ENCODE measurements at places on chromosomes 3 and 15.

GRCh38 chr3:98843266-98843959 is 58.1 kb downstream of the DCBLD2 start:
- DNase-seq: no peak

DNA sequence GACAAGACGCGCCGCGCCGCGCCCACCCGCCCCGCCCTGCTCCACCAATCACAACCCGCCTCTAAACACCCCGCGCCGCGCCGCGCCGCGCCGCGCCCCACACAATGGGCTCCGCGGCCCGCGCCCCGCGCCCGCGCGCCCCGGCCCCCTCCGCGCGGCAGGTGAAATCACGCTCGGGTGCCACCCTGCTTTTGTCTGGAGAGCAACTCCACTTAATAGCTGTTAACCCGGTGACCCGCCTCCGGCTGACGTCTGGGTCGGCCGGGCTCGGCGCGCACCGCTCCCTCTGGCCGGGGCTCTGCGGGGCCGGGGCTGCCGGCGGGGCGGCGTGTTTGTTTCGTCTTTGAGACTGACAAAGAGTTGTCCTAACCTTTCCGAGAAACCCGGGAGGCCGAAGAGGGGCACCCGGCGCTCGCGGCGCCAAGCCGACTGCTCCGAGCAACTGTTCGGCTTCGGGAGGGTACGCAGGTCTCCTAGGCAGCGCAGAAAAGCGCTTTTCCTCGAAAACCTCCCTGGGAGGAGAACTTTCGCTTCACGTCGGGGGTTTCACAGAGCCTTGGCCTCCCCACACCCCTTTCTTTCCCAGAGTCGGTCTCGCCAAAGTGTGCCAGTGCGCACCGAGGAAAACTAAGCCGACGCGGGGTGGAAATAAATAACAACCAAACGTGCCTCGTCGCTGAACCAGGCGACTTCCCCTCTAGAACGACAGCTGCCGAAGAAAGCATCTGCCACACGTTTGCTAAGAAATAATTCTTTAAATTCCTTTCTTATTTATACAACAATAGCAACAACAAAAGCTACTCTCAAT is 518.4 kb downstream of the FOXP1 start:
- DNase-seq: peak; percentile 75

- DNase-seq: no peak
Observed at GRCh38 chr3:50154476-50154839, 666 bp upstream of the SEMA3F start.

GRCh38 chr3:143455480-143455879 is 335.9 kb downstream of the CHST2 start:
- no peak for DNase-seq

- DNase-seq: no peak
Observed at GRCh38 chr15:71804226-71804625, 6.1 kb upstream of the NR2E3 start.

DNA sequence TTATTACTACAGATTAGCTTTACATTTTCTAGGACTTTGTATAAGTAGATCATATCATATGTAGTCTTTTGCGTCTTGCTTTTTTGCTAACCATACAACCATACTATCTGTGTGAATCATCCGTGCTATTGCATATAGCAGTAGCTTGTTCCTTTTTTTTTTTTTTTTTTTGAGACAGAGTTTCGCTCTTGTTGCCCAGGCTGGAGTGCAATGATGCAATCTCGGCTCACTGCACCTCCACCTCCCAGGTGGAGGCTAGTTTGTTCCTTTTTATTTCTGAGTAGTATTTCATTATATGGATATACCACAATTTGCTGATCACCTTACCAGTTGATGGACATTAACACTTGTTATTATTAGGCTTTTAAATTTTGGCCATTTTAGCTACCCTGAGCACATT is 54.5 kb upstream of the TBL1XR1 start:
- no peak for DNase-seq

GRCh38 chr3:15462451-15462850 is 35.1 kb downstream of the EAF1 start:
- DNase-seq: no peak

GRCh38 chr3:40079847-40080240 is 229.7 kb upstream of the EIF1B start:
- no peak for DNase-seq

- no peak for DNase-seq
Observed at GRCh38 chr3:46380471-46381221, 9.9 kb downstream of the CCR5 start.

GRCh38 chr3:129226374-129226773 is 23.0 kb upstream of the COPG1 start:
- DNase-seq: no peak

DNA sequence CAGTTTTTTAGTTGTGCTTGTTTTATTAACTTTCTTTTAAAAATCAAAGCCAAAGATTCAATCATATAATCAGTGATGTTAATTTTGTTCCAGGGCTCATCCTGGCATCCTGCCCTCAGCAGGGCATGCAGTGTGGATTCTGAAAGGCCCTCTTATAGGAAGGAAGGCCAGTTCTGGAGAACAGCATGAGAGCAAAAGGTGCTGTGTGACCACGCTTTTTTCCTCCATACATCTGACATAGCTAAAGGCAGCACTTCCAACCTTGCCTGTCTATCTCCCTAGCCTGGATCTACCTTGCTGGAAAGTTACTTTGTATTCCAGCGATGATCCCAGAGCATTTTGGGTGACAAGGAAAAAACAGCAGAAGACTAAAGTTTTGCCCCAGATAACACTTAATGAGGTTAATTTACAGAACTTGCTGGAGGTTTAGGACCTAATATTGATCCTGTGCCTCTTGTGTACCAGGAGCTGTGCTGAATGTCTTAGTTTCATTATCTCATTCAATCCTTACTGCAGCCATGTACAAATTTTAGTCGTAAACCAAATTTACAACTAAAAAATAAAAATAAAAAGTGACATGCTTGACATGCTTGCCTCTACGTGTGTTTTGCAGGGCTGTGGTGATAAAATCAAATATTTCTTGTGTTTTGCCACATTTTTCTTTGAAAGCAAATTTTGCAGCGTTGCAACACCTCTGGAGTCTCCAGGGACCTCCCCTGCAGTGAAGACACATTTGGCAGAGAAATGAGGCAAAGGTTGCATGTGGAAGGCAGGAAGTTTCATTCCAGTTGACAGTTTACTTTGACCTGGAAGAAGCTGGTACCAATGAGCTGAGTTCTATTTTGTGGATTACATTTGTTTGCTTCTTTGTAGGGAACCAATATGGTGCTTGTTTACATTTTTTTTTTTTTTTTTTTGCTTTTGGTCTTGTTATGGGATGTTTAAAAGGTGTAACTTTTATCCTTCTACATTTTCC is 13.2 kb downstream of the IL1RAP start:
- DNase-seq: no peak

DNA sequence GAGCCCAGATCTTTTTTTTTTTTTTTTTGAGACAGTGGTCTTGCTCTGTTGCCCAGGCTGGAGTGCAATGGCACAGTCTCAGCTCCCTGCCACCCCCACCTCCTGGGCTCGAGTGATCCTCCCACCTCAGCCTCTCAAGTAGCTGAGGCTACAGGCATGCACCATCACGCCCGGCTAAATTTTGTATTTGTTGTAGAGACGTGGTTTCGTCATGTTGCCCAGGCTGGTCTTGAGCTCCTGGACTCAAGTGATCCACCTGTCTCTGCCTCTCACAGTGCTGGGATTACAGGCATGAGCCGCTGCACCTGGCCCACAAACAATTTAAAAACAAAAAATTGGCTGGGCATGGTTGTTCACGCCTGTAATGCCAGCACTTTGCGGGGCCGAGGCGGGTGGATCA is 22.6 kb upstream of the SLC6A6 start:
- DNase-seq: no peak

GRCh38 chr3:23546181-23546580 is 259.6 kb upstream of the UBE2E1 start:
- DNase-seq: no peak

- no peak for DNase-seq
Observed at GRCh38 chr3:26915208-26915607, 292.6 kb downstream of the LRRC3B start.

GRCh38 chr3:138405486-138405885 is 28.9 kb upstream of the ESYT3 start:
- DNase-seq: no peak

DNA sequence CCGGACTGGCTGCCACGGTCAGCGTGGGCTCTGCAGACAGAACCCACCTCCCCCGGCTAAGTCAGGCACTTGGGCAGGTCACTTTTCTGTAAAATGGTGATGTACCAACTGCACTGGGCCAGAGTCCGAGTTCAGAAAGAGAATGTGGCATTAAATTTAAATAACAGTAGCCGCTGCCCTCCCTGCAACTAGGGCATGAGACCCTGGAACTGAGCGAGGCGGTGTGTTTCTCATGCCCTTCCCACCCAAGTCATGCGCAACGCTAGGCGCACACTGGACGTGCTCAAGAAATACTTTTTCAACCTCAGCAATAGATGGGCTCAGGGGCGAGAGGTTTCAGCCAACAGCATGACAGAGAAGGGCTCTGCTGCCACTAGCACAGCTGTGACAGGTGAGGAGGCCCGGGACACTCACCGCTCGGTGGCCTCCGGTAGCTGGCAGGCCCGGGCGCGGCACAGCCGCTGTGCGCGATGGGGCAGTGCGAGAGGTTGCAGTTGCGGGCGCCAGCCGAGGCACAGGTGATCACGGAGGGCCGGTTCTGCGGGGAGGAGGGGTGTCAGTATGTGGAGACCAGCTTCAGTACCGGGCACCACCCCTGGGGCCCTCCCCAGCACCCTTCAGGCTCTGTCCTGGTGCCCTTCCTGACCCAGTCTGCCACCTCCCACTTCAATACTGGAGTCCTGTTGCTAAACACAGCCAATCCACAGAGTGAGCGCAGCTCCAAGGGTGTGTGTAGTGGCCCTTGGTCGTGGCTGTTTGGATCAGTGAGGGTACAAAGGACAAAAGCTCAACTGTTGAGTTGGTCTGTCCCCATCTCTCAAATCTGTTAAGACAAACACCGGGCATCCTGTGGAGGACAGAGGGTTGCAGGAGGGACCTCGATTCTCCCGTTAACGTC is 84.5 kb downstream of the VGLL4 start:
- DNase-seq: no peak

- no peak for DNase-seq
Observed at GRCh38 chr3:182364723-182365650, 428.3 kb upstream of the ATP11B start.

- no peak for DNase-seq
Observed at GRCh38 chr3:31170932-31171670, 276.6 kb upstream of the GADL1 start.

DNA sequence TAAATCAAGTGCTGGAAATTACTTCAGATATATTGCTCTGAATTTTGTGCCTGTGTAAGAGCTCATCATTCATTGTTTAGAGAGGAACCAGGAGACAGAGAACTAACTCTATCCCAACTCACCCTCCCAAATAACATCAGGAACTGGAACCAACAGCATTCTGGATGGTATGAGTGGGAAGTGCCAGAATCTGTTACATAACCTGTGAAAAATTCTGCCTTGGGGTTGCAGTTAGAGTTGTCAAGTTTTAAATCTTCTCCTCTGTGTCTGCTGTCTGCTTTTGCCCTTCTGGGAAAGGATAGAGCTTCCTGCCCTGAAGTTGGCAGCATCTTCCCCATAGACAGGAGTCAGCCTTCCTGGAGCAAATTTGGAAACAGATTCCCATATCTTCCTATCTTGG is 41.2 kb downstream of the TIMP4 start:
- DNase-seq: no peak

DNA sequence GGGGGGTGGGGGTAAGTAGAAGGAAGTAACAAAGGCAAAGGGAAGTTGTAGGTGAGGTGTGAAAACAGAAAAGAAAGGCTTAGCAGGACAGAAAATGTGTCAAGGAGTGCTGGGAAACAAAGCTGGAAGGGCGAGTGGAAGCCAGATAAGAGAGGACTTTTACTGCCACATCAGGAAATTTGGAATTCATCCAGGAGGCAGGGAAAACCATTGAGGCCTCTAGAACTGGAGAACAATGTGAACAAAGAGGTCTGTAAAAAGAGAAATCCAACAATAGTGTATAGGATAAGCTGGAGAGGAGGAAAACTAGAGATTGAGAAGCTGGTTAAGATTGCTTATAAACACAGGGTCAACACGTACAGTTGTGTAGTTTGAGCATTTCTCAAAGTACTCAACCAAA is 116.6 kb downstream of the NTRK3 start:
- DNase-seq: no peak

Measured in CD4-positive, alpha-beta memory T cell (primary cell).